ENCODE measurements at places on chromosomes 7 and 10. TPM values are rescaled to one million over a fixed set of nuclear protein-coding genes. Genes with fewer than 3 reads are reported as not detected.
A peak's percentile ranks its signal among the peaks of the same experiment; 100 is the strongest.

GRCh38 chr7:93176992-93177580 lies 28.9 kb upstream of the SAMD9L start:
- no peak for DNase-seq

- DNase-seq: no peak
These were observed 173.9 kb upstream of the CDK1 start for GRCh38 chr10:60604342-60604741.

DNA sequence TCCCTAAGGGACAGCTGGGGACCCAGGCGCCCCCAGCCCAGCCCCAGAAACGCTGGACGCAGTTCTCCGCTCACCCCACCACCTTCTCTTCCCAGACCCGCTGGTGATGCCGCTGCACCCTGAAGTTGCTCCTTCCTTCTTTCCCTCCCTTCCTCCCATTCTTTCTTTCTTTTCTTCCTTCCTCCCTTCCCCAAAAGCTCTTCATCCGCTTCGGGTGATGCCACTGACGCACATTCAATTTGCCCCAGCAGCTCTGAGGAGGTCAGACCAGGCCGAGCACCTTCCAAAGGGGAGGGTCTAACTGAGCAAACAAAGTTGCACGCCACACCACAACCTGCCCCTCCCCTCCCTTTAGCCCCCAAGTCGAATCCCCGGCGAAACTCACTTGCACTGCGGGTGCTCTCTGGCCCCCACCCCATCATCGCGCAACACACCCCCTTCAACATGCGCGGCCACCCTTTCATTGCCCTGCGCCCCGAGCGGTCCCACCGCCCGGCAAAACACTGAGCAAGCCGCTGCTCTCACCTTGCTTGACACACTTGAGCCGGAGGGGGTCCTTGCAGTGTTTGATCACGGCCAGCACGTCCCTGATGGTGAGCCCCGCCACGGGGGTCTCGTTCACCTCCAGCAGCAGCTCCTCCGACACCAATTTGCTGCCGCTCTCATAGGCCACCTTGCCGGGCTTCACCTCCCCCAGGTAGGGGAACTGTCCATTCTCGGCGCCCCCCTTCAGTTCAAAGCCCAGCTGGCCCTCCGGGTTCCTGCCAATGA lies 787 bp downstream of the MAGI2 start:
- peak; percentile 28 for DNase-seq

DNA sequence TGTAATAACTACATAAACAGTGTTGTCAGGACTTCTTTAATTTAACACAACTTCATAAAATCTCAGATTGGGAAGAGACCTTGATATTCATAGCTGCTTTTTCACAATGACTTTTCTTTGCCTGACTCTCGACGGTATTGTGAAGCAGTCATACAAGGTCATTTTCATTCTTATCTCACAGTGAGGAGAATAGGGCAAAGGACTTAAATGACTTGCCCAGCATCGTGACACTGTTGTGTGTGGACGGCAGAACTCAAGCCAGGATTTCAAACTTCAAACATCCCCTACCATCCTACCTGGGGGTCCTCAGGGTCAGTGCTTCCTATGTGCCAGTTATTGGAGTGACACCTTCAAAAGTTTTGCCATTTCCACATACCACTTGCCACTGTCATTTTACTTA lies 138.5 kb upstream of the GDF10 start:
- DNase-seq: no peak

- DNase-seq: no peak
These were observed 91.2 kb upstream of the OIT3 start for GRCh38 chr10:72802332-72802731.

GRCh38 chr10:14474656-14475055 lies 143.9 kb upstream of the FRMD4A start:
- no peak for DNase-seq

DNA sequence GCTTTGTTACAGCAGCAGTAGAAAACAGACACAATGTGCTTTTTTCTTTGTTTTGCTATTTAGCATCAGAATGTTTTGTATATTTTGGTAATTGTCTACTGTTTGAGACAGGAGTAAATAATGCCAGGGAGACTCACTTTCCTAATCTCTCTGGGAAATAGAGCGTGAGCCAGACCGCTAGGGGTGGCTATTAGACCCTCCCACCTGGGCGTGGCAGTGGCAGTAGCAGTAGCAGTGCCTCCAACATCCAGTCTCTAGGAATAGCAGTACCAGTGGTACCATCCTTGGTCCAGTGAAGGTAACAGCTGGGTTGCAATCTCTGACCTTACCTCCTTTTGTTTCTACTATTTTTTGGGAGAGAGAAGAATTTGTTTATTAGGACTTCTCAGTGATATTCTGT lies 165.7 kb upstream of the MAGI2 start:
- DNase-seq: no peak

GRCh38 chr10:100866010-100866409 lies 46.8 kb upstream of the SLF2 start:
- DNase-seq: no peak

- DNase-seq: no peak
These were observed 793.5 kb upstream of the ZNF722 start for GRCh38 chr7:63205136-63205535.

DPP6 gene
- total RNA-seq: not detected

- no peak for DNase-seq
These were observed 1.2 kb upstream of the LSM8 start for GRCh38 chr7:118182593-118183427.

ABLIM1 gene
- total RNA-seq: 442 TPM

MRPS24 gene
- 160 TPM for total RNA-seq

DNA sequence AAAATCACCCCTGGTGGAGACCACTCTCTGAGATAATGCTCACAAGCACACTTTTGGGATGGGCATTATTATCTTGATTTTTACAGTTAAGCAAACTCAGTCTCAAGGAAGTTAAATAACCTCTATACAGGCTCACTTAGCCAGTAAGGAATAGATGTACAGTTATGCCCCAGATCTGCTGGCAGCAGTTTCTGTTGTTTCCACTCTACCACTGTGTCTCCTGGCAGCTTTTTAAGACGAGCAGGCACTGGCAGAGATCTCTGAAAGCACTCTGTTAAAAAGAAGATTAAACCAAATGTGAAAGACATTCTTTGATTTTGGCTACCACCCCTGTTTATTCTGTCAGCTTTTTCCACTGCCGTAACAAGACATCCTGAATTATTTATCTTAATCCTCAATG lies 73.2 kb downstream of the SRI start:
- no peak for DNase-seq

- DNase-seq: no peak
These were observed 71.3 kb downstream of the AP3M1 start for GRCh38 chr10:74079028-74079935.

STEAP1 gene
- total RNA-seq: 2.2 TPM

DNA sequence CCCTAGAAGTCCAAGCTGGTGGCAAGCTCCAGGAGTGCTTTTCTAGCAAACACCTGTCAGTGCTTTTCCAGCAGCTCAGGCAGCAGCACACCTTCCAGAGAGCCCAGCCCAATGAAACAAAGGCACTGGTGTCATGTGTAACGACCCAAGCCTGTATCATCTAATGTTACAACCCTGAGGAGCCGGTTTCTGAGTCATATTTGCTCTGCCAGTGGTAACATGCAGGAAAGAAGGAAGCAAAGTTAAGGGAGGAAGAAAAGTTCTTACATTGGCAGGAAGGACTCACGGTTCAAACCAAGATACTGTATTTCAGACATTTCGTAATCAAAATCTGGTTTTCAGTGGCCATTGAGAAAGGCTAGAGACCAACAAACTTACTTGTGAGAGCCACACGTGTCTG lies at the start of gene ANKRD22:
Gene ANKRD22 (minus strand): TSS at position 139 of the 400 bp plus-strand sequence. CDS start 237 bp downstream, outside the sequence.
- no peak for DNase-seq

ACTR3C gene
- total RNA-seq: 7.4 TPM

RBM20 gene
- 51.5 TPM for total RNA-seq

DOCK4 gene
- 19.9 TPM for total RNA-seq

DNA sequence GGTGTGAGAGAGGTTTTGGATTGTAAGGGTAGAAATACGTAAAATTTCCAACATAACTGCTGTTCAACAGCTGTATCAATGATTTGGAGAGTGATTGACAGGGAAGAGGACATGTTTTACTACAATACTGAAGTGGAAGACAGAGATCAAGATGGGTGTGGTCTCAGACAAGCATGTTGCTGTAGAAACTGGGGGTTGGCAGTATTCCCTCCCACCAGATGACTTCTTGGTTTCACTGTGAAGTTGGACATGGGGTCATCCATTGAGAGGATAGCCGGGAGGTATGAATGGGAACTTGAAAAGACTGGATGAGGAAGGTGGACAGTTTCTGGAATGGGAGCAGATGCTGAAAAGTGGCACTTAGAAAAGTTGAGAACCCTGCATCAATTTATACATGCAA lies 95.3 kb upstream of the HDAC9 start:
- no peak for DNase-seq

GRCh38 chr7:115585015-115585718 lies 445.4 kb downstream of the TFEC start:
- DNase-seq: no peak

EPHB4 gene
- total RNA-seq: 37.6 TPM

DNA sequence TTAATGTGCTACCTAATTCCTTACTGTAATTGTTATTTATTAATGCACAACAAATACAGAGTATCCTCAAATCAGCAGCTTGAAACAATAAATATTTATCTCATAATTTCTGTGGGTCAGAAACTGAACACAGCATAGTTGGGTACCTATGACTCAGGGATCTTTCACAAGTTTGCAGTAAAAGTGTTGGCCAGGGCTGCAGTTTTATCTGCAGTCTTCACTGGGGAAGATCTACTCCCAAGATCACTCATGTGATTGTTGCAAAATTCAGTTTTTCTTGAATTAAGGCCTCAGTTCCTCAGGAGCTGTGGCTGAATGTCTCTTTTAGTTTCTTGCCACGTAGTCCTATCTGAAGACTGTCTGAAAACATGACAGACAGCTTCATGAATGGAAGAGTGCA lies 237.8 kb downstream of the ZWINT start:
- DNase-seq: no peak

COL26A1 gene
- not detected for total RNA-seq

DNA sequence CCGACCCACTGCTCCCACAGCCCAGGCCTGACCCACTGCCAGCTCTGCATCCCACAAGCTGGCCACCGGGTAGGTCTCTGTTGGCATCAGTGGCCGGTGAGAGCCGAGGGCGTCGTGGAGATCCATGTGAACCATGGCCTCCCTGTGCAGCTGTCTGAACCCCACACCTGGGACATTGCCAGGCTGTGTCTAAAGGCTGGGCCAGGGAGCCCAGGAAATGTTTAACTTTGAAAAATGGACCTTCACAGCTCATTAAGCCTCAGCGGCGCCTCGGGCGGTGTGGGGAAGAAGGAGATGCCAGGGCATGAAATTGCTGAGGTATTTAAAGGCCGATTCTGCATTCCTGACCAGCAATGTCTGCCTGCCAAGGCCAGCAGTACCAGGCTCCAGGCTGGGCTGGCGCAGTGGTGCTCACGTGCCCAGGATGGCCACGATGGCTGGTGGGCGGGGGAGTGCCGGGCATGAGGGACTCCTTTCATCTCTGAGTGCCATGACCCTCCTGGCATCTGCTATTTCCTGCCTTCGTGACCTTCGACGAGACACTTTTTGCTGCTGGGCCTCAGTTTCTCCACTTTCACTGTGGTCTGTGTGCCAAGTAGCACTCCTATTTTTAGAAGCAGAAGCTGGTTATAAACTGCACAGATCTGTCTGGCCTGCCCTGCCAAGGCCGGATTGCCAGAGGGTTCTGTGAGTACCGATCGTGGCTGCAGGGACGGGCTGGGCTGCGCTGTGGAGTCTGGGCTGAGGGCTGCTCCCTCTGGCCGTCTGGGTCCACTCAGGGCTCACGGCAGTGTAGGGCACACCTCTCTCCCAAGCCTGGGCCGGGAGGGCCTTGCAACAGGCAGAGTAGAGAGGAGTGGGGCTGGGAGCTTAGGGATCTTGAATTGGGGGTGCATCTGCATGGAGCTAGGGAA lies 21.8 kb downstream of the ELFN1 start:
- DNase-seq: peak; percentile 82

MYO1G gene
- total RNA-seq: 2.2 TPM

GRCh38 chr7:104252409-104253134 lies 44.8 kb upstream of the ORC5 start:
- no peak for DNase-seq

- no peak for DNase-seq
These were observed 138.7 kb upstream of the DGKB start for GRCh38 chr7:15041226-15041625.

- peak; percentile 78 for DNase-seq
These were observed 10.1 kb downstream of the GPR146 start for GRCh38 chr7:1054438-1054837.

DNA sequence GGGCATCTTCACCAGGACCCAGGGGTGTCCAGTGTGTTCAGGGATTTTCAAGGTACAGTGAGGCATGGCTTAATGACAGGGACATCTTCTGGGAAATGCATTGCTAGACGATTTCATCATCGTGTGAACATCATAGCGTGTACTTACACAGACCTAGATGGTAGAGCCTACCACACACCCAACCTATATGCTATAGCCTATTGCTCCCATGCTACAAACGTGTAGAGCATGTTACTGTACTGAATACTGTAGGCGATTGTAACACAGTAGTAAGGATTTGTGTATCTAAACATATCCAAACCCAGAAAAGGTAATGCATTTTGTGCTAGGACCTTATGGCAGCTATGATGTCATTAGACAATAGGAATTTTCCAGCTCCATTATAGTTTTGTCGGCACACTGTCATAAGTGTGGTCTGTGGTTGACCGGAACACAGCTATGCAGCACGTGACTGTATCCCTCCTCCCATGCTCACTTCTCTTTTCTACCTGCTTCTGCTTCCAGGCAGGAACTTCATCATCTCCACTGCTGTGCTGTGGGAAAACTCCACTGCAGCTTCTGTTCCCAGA lies 416.2 kb upstream of the NFE2L3 start:
- no peak for DNase-seq

DNA sequence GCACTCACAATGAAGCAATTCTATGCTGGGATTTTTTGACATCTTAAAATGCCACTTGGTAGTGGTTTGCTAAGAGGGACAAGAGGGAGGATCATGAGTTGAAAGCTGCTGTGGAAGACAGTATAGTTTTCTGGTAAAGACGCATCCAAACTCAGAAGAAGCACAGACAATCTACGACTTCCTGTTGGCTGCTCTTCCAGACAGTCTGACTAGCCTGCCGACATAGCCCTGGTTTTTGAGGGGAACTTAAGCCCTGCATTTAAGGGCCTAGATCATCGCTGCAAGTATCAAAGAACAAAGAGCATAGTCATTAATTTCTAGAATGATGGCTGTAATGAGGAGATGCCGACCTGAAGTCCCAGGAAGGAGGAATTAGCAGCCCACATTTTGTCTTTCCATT lies 99.9 kb upstream of the IKZF1 start:
- DNase-seq: no peak

CABCOCO1 gene
- total RNA-seq: not detected
